Activated CD4-positive, alpha-beta T cell treated with anti-CD3 and anti-CD28 coated beads, Interleukin-10, Interleukin-2, amounts not matched to agents 100 ng/mL and 50 ng/mL, durations not matched to agents 16 hours and 8 hours (primary cell): ENCODE measurements at places on chromosomes 16 and 17.

DNA sequence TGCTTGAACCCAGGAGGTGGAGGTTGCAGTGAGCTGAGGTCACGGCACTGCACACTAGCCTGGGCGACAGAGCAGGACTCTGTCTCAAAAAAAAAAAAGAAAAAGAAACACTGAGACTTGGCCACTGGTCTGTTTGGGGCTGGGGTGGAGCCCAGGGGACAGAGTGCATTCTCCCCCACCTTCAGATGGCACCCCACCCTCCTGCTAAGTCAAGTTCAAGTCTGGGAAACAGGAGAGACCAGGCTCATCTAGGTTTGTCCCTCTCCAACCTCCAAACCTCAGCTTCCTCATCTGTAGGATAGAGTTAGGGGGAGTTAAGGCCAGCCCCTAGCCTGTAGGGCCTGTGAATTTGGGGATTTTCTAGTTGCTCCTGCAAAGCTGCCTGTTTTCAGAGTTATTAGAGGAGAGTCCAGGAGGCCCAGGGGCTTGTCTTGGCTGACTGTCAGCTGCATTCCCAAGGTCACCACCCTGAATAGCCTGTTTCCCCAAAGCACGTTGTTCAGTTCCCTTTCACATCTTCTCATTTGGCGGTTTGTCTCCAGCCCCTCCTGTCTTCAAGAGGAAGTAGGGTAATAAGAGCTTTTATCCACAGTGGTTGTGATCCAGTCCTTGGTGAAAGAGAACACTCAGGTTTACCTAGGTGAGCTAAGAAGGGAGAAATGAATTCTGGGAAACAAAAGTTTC, 2.2 kb downstream of the MT3 start:
- no peak for DNase-seq

GRCh38 chr17:69065113-69065512, 4.4 kb upstream of the ABCA9 start:
- DNase-seq: no peak

DNA sequence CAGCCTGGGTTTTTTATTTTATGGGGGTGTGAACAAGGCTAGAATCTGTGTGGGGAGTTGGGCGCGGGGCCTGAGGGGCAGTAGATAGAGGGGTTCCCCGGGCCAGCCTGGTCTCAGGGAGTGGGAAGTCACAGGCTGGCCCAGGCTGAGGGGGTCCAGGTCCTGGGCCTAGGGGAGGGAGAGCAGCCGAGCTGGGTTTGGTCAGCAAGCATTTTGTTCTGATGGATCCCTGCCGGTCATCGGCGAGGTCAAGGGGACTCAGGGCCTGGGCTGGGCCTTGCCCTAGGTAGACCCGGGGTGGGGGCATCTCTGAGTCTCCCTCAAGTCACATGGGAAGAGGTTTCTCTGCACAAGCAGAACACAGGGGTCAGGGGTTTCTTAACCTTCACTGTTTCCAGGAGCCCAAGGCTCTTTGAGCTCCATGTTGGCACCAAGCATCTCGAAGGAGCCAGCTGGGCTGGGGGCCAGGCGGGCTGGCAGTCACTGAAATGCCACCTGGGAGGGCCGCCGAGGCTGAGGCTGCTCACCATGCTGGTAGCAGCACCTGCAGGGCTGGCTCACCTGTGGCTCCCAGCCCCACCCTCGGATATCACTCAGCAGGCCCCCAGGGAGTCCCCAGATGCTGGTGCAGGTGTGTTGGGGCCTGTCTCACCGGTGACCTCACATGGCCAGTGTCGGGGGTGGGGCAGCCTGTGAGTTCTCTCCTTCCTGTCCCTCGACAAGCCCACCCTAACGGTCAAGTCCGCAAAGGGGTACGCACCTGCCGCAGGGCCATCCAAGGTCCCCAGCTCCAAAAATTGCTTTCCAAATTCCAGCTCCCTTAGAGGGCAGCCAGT, 41.0 kb downstream of the SLC7A5 start:
- DNase-seq: peak; percentile 32

DNA sequence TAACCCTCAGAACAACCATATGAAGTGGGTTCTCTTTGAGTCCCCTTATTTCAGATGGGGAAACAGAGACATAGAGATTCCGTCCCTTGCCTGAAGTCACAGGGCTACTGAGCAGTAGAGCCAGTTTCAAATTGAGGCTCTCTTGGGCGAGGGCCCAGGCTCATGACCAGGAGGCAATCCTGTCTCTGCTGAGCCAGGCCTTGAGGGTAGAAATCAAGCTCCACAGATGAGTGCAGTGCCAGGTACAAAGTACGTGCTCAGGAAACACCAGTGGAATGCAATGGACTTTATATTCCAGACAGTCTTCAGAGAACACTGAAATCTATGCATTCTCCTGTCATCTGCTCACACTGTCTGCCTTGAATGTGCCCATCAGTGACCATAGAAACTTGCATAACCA, 291.7 kb upstream of the MAF start:
- no peak for DNase-seq

- DNase-seq: no peak
Observed at GRCh38 chr17:72183194-72183685, 62.4 kb downstream of the SOX9 start.

DNA sequence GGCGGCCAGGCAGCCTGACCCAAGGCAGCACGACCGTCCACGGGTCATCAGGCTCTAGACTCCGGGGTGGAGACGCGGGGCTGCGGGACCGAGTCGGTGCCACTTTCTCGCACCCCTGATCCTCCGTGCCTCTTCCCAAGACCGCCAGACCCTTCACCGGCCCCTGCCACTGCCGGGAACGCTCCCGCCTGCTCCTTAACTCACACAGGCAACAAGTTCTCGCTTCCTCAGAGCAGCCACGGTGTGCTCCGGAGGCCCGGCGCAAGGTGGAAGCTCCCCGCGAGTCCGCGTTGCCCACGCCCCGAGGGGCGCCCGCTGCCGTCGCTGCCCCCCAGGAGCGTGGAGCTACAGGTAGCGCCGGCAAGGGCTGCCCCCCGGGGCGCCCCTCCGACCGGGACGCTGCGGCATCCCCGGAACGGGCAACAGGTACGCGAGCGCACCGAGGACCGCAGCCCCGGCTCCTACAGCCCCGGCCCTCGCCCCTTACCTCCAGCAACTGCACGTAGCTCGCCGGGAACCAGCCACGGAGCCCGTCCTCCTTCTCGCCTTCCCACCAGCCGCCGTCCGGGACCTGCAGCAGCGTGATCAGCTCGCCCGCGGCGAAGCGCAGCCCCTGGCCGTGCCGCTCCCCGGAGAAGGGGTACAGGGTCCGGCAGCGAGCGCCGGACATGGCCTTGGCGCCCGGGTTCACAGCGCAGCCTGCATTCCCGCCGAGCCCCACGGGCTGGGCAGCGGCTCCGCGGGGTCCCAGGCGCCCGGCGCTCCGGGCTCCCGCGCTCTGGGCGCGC, 491 bp downstream of the GAS7 start:
- no peak for DNase-seq

DNA sequence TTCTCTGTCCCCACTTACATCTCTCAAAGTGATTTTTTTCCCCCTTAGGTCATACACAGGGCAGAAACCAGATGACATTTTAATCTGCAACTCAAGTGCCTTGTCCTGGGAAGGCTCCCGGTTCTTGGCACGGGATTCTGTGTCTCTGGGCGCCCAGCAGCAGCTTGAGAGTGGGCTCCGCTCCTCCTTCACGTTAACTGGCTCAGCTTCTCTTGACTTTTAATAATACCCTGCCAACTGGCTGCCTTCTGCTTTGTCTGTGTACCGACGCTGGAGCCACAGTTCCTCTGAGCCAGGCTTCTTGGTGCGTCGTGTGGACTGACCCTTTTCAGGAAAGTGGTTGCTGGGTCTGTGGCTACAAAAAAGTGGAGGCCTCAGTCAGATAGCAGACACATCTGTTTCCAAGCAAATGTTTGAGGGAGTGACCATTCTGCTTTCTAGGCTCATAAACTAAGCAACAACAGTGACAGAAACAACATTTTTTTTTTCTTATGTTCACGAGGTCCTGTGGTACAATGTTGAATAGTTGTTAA, 64.9 kb downstream of the IRF8 start:
- no peak for DNase-seq

DNA sequence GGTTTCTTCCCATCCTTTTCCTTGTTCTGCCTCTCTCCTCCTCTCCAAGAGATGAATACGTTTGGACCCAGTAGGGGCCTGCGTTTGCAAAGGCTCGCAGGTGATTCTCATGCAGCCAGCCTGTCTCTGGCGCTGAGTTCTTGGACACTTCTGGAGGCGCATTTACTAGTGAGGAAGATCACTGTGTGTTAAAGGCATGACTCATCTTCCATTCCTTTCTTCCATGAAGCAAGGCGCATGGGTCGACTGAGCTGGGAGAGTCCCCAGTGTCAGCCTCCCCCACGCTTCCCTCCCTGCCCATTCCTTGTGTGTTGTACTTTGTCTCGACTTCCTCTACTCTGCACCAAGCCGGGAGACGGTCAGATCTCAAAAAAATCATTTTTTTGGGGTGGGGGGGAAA, 159.9 kb upstream of the EEF2KMT start:
- DNase-seq: no peak

DNA sequence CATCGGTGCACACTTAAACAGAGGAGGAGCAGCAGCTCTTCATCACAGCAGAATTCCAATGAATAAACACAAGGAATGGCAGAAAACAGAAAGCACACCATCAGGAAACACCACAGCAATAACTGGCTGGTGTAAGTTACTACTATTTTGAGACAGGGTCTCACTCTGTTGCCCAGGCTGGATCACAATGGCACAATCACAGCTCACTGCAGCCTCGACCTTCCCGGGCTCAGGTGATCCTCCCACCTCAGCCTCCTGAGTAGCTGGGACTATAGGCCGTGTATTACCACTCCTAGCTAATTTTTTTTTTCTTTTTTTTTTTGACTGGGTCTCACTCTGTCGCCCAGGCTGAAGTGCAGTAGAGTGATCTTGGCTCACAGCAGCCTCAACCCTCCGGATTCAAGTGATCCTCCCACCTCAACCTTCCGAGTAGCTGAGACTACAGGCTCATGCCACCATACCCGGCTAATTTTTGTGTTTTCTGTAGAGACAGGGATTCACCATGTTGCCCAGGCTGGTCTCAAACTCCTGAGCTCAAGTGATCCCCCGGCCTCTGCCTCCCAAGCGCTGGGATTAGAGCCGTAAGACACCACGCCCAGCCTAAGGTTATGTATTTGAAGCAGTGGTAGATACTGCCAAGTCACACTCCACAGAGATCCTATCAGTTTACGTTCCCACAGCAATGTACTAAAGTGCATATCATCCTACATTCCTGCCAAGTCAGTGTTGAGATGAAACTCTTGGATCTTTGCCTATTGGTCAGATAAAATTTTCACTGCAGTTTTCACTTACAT, 20.7 kb downstream of the TRAP1 start:
- no peak for DNase-seq

GRCh38 chr16:55370762-55371482, 46.9 kb downstream of the IRX6 start:
- DNase-seq: peak; percentile 10

GRCh38 chr16:787321-787966, 737 bp downstream of the RPUSD1 start:
- DNase-seq: no peak

DNA sequence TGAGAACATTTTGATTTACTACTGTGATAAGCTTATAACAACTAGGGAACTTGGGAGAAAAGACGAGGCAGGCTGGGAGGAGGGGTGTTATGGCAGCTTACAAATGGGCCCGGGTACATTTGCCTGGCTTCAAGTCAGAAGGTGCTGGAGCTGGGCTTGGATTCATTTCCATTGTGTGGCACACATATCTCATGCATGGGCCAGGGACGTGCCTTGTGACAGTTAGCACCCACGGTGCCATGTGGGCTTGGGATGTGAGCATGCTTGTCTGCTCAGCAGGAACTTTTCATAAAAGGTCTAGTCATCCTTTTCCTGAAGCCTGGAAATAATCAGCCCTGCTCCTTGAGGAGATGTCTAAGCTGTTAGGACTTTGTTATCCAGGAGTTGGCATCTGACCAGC, 572.2 kb downstream of the CDH13 start:
- no peak for DNase-seq

DNA sequence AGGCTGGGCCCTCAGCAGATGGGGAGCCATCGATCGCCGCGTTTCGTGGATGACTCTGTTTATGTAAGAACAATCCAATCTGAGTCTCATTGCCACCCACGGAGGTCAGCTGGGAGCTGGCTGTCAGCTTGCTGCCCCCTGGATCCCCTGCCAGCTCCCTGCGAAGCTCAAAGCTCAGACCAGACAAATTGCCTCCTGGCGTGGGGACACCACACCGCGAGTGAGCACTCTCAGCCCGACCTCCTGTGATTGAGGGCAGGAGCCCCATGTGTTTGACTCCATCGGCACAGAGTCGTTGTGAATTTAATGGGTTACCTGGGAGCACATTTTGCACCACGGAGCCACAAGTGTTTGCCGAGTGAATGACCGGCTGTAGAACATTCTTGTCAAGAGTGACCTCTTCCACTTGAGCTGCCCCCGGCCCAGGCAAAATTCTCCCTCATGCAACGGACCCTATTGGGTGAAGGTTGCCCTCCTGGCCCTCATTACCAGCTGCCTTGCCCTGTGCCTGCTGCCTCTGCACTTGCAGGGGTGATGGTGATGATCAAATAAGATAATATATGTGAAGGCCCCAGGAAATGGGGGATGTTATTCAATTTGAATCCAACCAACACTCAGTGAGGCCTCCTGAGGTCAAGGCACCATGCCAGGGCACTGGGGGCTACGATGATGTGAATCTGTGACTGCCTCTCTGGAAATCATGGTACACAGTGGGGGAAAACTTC, 7.6 kb upstream of the GFAP start:
- DNase-seq: no peak
